Activated CD4-positive, alpha-beta T cell treated with anti-CD3 and anti-CD28 coated beads, Interleukin-2, amount 50 U/mL, for 24 hours (primary cell): ENCODE measurements at places on chromosomes 16 and 17.

DNA sequence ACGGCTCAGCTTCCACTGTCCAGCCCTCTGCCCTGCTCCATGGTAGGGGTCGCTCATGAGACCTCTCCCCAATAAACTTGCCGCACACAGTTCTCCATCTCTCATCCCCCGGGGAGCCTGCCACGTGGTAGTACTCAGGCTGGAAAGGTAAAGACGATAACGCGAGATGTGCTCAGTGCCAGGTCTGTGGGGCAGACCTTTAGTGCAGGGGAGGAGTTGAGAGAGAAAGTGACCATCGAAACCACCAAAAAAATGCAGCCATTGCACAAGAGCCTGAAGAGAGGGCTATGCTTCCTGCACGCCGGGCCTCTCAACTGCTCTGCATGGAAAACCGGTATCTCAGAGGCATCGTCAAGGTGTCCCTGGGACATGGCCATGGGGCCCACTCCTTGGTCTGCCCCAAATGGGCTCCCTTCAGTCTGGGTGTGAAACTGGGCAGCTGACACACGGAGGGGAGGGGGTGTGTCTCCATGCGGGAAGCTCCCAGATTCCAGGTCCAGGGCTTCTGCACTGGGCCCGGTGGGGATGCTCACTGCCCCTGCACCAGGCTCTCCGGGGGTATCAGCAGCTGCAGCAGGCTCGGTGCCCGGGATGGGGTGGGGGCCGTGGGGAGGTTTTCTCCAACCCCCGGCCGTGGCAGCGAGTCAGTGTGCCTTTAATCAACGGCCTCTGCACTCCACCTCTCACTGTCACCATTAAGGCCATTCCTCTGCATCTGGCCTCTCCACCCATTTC, 4.7 kb upstream of the AANAT start:
- no peak for DNase-seq

DNA sequence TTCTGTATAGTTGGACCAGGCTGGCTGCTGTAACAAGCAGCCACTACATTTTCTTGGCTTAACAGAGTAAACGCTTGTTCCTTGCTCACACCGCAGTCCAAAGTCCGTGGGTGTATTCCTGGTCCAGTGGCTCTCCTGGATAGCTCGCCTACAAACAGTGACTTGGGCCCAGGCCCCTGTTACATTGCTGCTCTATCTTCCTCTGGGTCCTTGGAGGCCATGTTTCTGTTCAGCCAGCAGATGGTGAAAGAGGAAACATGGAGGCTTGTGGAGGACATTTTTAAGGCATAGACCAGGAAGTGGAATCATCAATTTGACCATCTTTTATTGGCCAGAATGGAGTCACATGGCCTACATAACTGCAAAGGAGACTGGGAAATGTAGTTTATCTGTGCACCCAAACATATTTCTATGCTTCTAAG, 55.1 kb downstream of the ATP2C2 start:
- no peak for DNase-seq

GRCh38 chr16:10629592-10629963, 49.2 kb upstream of the EMP2 start:
- no peak for DNase-seq

- no peak for DNase-seq
Observed at GRCh38 chr16:74623839-74624235, 16.9 kb upstream of the GLG1 start.

DNA sequence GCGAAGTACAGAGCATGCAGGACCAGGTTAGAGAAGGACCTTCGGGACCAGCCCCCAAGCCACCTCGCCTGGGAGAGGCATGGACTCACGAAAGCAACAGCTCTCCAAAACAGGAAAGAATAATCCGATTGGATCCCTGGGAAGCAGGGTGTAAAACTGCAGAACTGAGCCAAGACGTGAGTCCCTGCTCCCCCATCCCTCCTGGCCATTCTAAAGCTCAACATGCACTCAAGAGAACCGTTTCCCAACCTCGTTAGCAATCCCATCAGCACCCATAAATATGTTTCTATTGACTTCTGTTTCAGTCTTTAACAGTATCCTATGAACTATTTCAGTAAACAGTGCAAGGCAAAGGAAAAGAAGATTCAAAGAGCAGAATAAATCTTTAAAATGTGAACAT, 167.0 kb downstream of the COPRS start:
- no peak for DNase-seq

GRCh38 chr16:58148099-58148498, 18.9 kb upstream of the CFAP20 start:
- no peak for DNase-seq

GRCh38 chr17:36195434-36196130, 976 bp downstream of the CCL3L1 start:
- DNase-seq = no peak

DNA sequence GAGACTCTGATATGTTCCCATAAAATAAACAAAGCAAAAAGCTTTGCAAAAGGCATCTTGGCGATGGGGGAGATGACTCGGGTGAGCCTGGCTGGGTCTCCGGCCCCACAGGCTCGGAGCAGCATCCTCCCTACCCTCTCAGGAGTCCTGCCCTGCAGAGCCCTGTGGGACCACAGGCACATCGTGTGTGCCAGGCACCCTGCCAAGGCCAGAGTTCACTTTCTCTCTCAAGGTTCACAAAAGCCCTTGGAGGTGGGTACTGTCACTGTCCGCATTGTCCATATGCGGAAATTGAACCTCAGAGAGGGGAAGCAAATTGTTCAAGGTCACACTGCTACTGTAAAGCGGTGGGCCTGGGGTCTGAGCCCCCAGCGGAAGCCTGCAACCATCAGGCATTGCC, 48.5 kb downstream of the CRISPLD2 start:
- DNase-seq = no peak

GRCh38 chr16:19169082-19169639, 1.1 kb downstream of the SYT17 start:
- DNase-seq = no peak

- DNase-seq = no peak
Observed at GRCh38 chr17:77709594-77709993, 248.9 kb upstream of the TNRC6C start.

- DNase-seq = no peak
Observed at GRCh38 chr17:37742116-37742761, 2.6 kb downstream of the HNF1B start.

GRCh38 chr17:146546-146945, 9.2 kb downstream of the SCGB1C2 start:
- DNase-seq = no peak

- no peak for DNase-seq
Observed at GRCh38 chr16:89552913-89553312, 7.6 kb upstream of the RPL13 start.

DNA sequence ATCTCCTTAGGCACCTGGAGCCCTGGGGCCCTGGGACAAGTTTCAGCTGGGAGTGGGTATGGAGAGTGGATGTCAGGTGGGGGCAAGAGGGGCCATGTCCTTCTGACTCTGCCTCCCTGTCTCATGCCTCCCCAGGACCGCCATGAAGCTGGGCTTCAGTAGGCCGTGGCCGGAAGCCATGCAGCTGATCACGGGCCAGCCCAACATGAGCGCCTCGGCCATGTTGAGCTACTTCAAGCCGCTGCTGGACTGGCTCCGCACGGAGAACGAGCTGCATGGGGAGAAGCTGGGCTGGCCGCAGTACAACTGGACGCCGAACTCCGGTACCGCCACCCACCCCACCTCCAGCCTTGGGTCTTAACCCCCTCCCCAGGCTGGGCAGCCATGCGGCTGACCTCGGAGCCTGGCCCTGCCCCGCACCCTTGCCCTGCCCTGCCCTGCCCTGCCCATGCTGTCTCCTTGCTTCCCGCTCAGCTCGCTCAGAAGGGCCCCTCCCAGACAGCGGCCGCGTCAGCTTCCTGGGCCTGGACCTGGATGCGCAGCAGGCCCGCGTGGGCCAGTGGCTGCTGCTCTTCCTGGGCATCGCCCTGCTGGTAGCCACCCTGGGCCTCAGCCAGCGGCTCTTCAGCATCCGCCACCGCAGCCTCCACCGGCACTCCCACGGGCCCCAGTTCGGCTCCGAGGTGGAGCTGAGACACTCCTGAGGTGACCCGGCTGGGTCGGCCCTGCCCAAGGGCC, 20.0 kb downstream of the ACE start:
- no peak for DNase-seq

GRCh38 chr17:7258731-7259554, 3.3 kb downstream of the CLDN7 start:
- DNase-seq = no peak

DNA sequence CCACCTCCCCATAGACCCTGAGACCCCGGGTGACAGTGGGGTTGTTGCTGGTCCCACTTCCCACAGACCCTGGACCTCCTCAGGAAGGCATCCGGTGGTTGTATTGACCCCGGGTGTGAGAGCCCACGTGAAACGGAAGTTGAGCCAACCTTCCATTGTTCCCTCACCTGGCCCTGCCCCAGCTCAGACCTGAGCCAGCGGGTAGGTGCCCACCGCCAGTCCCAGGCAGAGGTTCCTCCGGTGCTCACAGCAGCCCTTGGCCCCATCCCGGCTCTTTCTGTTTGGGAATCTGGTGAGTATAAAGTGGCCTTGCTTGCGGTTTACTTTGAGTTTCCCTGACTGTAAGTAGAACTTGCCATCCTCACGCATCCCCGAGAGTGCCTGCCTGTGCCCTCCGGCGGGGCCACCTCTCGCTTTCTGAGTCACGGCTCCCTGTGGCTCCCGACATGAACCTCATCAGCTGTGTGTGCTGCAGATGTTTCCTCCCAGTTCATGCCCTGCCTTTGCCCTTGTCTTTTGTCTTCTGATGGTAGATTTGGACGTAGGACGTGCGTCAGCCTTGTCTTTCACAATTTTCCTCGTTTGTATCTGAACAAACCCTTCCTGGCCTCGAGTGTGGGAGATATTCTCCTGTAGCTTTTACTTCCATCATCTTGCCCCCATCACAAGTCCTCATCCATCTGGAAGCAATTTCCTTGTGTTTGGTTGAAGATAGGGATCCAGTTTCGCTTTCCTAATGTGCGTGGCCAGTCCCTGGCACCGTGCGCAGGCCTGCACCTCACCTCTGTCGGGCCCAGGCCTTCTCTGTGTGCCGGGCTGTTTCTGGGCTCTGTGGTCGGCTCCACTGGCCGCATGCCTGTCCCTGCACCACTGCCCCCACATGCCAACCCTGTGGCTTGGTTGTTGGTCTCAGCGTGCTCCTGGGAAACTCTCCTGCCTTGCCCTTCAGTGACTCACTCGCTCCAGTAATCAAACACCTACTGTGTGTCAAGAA, 76.0 kb downstream of the METRNL start:
- DNase-seq = no peak

DNA sequence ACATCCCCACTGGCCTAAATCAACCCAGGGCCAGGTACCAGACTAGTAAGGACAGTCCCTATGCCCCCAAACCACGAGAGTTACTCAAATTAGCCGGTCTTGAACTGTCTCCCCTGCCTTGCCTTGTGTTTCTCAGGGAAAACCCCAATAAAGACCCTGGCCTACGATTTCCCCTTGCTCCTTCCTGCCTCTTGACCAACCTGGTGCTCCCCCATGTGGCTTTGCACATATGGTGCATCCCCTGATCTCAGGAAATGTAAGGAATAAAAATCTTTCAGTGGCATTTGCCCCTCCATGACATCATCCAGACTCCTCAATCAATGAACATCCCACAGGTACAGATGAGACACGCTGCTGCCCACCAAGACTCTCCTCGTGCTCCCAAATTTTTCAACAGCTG, 87.9 kb downstream of the ZNF18 start:
- DNase-seq = no peak

DNA sequence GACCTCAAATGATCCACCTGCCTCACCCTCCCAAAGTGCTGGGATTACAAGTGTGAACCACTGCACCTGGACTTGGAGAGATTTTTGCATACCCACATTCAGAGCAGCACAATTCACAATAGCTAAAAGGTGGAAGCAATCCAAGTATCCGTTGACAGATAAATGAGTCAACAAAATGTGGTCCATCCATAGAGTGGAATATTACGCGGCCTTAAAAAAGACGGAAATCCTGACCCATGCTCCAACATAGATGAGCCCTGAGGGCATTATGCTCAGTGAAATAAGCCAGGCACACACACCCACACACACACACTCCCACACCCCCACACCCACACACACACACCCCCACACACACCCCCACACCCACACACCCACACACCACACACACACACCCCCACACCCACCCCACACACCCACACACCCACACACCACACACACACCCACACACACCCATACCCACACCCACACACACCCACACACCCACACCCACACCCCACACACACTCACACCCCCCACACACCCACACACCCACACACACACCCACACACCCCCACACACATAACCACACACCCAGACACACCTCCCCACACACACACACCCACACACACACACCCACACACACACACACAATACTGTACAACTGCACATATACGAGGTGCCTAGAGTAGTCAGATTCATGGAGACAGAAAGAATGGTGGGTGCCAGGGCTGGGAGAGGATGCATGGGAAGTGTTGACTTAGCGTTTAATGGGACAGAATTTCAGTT, 124.7 kb downstream of the FOXL1 start:
- no peak for DNase-seq

DNA sequence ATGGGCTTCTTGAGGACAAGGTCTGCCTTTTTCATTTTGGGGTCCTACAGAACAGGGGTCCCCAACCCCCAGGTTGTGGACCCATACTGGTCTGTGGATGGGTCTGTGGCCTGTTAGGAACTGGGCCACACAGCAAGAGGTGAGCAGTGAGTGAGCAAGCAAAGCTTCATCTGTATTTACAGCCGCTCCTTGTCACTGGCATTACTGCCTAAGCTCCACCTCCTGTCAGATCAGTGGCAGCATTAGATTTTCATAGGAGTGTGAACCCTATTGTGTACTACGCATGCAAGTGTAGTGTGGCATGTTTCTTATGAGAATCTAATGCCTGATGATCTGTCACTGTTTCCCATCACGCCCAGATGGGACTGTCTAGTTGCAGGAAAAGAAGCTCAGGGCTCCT, 33.9 kb downstream of the ERN1 start:
- no peak for DNase-seq

DNA sequence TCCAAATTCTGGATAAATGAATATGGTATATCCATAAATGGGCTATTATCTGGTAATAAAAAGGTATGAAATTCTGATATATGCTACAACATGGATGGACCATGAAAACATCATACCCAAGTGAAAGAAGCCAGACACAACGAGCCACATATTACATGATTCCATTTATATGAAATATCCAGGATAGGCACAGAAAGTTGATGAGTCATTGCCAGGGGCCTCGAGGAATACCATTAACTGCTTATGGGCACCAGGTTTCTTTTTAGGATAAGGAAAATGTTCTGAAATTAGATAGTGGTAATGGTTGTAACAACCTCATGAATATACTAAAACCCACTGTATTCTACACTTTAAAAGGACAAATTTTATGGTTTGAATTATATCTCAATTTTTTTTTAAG, 123.2 kb downstream of the PITPNC1 start:
- no peak for DNase-seq
